ENCODE measurements at places on chromosomes 5 and 9. TPM values are rescaled to one million over a fixed set of nuclear protein-coding genes. Genes with fewer than 3 reads are reported as not detected.
A peak's percentile ranks its signal among the peaks of the same experiment; 100 is the strongest.

- no peak overlapping the region for H3K27ac ChIP-seq
- H3K36me3 ChIP-seq = no peaks in the 10 kb centered on the region
- no peak for DNase-seq
- no peaks in the 10 kb centered on the region for H3K27me3 ChIP-seq
- H3K4me1 ChIP-seq = no peaks in the 10 kb centered on the region
These were observed 32.0 kb upstream of the HMCN2 start for GRCh38 chr9:130233587-130233945.

DNA sequence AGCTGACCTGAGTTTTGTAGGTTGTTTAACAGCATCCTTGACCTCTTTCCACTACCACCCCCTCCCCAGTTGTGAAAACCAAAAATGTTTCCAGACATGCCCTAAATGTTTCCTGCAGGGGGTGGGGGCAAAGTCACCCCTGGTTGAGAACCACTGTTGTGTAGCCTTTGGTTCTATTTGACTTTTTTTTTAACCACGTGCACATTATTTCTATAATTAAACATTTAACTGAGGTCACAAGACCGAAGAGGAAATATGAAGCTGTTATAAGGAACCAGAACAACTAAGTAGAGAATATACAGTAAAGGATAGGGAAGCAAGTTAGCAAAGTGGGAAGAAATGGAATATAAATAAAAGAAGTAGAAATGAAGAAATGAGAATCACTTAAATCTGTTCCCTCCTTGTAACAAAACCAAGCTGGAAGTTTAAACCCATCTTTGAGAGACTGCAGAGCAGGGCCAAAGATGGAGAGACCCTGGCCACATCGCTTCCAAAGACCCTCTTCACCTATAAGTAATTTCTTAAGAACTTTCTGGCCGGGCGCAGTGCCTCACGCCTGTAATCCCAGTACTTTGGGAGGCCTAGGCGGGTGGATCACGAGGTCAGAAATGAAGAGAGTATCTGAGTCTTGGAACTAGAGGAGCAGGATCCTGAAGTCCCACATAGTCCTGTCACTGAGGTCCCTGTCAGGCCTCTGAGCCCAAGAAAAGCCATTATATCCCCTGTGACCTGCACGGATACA lies 14.4 kb downstream of the SIT1 start:
- peaks cover 5% of the 10 kb centered on the region for H3K36me3 ChIP-seq
- H3K4me3 ChIP-seq = no peak overlapping the region
- peaks cover 20% of the 10 kb centered on the region for H3K27me3 ChIP-seq

GRCh38 chr5:23139338-23140171 lies 286.4 kb upstream of the CDH12 start:
- no peaks in the 10 kb centered on the region for H3K36me3 ChIP-seq
- no peak for DNase-seq
- no peak overlapping the region for H3K27ac ChIP-seq

CDC20B gene
- not detected for total RNA-seq

DNA sequence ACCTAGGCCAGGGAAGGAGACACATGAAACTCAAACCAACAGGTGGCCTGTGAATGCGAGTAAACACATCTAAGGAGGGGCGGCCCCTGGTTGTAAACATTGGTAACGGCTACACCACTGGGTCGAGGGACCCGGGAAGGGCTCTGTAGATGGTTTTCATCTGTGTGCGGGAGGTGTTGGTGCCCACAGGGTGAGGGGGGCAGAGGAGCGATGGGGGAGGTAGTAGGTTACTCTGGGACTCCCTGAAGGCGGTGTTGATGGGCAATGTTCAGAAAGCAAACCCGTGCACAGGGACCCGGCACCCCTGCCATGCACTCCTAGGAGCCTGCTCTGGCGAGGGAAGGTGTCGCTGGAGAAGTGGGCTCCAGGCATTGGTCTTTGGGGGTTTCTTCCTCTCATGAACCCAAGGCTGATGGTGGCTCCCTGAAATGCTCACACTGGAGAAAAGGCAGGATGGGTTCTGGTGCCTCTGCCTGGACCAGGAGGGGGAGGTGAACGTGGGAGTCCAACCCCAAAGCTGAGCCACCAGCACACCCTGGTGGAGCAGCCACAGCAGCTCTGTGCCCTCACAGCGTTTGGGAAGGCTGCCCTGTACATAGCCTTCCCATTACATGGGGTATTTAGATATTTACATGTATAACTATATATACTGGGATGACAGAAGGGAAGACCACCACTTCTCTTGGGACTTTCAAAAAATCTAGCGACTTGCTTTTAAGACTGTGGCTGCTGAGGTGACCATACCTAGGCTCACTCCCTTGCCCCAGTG lies 103.2 kb downstream of the ENTREP1 start:
- no peaks in the 10 kb centered on the region for H3K36me3 ChIP-seq
- H3K27me3 ChIP-seq = no peaks in the 10 kb centered on the region
- H3K4me3 ChIP-seq = no peak overlapping the region
- H3K27ac ChIP-seq = no peak overlapping the region

DNA sequence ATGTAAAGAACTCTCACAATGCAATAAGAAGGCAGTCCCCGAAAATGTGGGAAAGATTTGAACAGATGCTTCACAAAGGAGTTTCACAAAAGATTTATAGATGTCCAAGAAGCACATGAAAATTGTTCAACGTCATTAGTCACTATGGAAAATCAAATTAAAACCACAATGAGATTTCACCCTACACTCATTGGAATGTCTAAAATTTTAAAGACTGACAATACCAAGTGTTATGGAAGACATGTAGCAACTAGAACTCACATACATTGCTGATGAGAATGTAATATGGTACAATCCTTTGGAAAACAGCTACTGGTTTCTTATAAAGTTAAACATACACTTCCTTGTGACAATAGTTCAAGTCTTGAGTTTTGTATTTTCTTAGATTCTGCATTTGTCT lies 11.0 kb upstream of the RECK start:
- no peak overlapping the region for H3K4me3 ChIP-seq
- no peaks in the 10 kb centered on the region for H3K36me3 ChIP-seq
- no peaks in the 10 kb centered on the region for H3K4me1 ChIP-seq
- DNase-seq = no peak

DNA sequence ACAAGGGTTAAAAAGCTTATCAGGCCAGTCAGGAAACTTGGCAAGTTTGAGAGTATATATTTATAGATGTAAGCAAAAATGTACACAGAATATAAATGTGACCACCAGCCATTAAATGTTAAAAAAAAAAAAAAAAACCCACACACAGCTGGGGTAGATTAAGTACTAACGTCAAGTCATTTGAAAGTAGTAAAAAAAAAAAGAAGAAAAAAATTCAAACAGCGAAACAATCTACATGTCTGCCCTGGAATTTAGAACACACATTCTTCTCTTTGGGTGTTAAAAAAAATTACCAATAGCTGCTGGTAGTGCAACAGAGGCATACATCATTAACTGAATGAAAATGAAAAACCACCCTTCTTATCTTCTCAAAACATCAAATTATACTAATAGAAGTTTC lies 269.7 kb downstream of the MLLT3 start:
- H3K36me3 ChIP-seq = peaks cover 6% of the 10 kb centered on the region
- peaks cover 12% of the 10 kb centered on the region for H3K4me1 ChIP-seq
- H3K27ac ChIP-seq = no peak overlapping the region
- DNase-seq = no peak

GRCh38 chr5:141757402-141757801 lies 75.4 kb upstream of the ARAP3 start:
- H3K4me3 ChIP-seq = no peak overlapping the region
- peaks cover 20% of the 10 kb centered on the region for H3K4me1 ChIP-seq
- peaks cover 5% of the 10 kb centered on the region for H3K36me3 ChIP-seq
- peaks cover 61% of the 10 kb centered on the region for H3K27me3 ChIP-seq

- peaks cover 24% of the 10 kb centered on the region for H3K4me1 ChIP-seq
- H3K27ac ChIP-seq = peak overlapping the region; percentile 28
- H3K36me3 ChIP-seq = no peaks in the 10 kb centered on the region
- DNase-seq = no peak
- H3K27me3 ChIP-seq = no peaks in the 10 kb centered on the region
These were observed 16.1 kb downstream of the SNX18 start for GRCh38 chr5:54533541-54534190.

DNA sequence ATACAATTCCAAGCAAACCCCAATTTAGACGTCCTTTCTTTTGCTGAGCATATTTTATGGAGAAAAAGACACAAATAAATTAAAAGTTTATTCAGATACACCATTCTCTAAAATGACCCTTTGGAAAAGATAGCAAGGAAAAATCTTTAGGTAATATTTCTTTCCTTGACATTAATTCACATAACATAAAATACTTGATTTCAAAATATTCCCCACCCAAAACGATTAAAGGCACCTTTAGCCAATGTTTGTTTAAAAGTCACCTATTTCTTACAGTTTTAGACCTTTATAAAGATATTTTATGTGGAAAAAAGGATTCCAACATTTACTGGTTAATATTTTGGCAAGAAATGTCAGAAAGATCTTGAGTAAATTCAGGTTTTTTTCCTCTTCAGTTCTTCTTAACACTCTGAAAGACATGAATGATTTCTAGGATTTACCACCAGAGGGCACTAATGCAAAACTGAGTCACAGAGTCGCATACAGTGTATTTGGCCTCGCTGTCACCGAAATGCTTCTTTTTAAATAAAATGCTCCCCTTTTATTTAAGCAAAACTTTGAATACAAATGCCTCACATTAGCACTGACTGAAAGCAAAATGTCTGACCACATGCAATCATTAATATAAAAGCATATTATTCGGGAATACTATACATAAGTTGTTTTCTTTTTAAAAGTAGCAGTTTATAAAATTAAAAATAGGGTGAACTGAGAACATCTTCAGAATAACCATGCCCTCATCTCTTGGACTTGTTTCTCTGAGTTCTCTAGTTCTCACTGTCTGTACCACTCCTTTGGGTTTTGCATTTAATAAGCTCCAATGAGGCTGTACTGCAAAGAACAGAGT lies 122.5 kb downstream of the SLC1A3 start:
- peak; percentile 19 for DNase-seq
- no peak overlapping the region for H3K4me3 ChIP-seq
- H3K27ac ChIP-seq = no peak overlapping the region
- no peaks in the 10 kb centered on the region for H3K36me3 ChIP-seq
- peaks cover 13% of the 10 kb centered on the region for H3K27me3 ChIP-seq
- no peaks in the 10 kb centered on the region for H3K4me1 ChIP-seq

- peaks cover 18% of the 10 kb centered on the region for H3K4me1 ChIP-seq
- H3K27ac ChIP-seq = no peak overlapping the region
- no peak for DNase-seq
- H3K36me3 ChIP-seq = no peaks in the 10 kb centered on the region
These were observed 21.4 kb upstream of the ALDOB start for GRCh38 chr9:101457003-101457402.

ZNF608 gene
- 7.3 TPM for total RNA-seq

CCNO gene
- 12.5 TPM for total RNA-seq

SOHLH1 gene
- not detected for total RNA-seq

GRCh38 chr9:2271426-2271825 lies 256.3 kb downstream of the SMARCA2 start:
- H3K36me3 ChIP-seq = no peaks in the 10 kb centered on the region
- H3K27ac ChIP-seq = no peak overlapping the region
- no peaks in the 10 kb centered on the region for H3K4me1 ChIP-seq
- no peak overlapping the region for H3K4me3 ChIP-seq
- peaks cover 30% of the 10 kb centered on the region for H3K27me3 ChIP-seq
- DNase-seq = no peak

- H3K4me3 ChIP-seq = no peak overlapping the region
- no peaks in the 10 kb centered on the region for H3K36me3 ChIP-seq
- no peak for DNase-seq
These were observed 88.5 kb downstream of the FAM174A start for GRCh38 chr5:100623719-100624118.

DNA sequence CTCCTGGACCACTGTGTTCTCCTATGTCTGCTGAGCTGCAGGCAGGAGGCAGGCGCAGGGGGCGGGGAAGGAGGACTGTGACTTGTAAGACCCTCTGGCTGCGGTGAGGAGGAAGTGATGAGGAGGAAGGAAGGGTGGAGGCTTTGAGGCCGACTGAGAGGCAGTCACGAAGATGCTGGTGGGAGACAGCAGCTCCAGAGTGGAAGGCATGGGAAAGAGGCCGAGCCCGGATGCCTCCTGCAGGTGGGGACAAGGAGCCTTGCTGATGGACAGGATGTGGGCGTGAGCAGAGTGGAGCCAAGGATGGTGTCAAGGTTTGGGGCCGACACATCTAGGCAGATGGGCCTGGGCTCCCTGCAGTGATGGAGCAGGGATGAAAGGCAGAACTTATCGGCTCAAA lies 74.3 kb upstream of the ICE1 start:
- no peak for DNase-seq
- no peaks in the 10 kb centered on the region for H3K36me3 ChIP-seq
- no peaks in the 10 kb centered on the region for H3K27me3 ChIP-seq
- no peaks in the 10 kb centered on the region for H3K4me1 ChIP-seq
- no peak overlapping the region for H3K4me3 ChIP-seq
- H3K27ac ChIP-seq = no peak overlapping the region

- H3K36me3 ChIP-seq = no peaks in the 10 kb centered on the region
- H3K4me3 ChIP-seq = no peak overlapping the region
- H3K27me3 ChIP-seq = peaks cover 75% of the 10 kb centered on the region
- no peak overlapping the region for H3K27ac ChIP-seq
- no peaks in the 10 kb centered on the region for H3K4me1 ChIP-seq
These were observed 443.8 kb downstream of the ZSWIM6 start for GRCh38 chr5:61775901-61776300.

DNA sequence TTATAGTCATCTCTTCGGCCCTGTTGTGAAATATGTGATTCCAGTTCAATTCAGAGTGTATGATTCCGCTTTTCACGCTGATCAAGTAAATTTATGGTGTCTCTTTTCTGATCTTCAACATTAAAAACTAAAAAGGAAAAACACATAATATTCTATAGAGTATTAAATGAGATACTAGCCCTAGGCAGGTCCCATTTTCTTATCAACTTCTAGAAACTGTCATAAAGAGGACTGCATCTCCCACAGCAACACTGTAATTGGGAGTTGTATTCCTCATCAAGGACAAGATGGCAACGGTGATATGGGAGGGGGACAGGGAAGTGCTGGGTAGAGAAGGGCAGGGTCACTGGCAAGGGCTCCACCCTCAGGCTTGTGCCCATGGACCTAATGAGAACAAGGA lies 71.6 kb downstream of the GOLM1 start:
- H3K27me3 ChIP-seq = no peaks in the 10 kb centered on the region
- no peak overlapping the region for H3K27ac ChIP-seq
- H3K4me1 ChIP-seq = no peaks in the 10 kb centered on the region

DNA sequence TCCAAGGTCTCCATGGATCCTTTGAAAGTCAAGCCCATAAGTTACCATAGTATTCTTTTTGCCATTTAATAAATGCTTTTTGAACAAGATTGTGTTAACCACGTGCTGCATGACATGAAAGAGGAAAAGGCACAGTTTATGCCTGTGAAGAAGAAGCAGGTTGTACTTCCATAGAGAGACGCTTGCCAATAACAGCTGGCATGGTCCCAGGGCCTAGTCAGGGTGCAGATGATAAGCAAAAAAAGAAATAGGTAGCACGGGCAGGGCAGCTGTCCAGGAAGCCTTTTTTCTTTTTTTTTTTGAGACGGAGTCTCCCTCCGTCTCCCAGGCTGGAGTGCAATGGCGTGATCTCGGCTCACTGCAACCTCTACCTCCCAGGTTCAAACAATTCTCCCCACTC lies 71.8 kb upstream of the CLINT1 start:
- H3K4me1 ChIP-seq = peaks cover 28% of the 10 kb centered on the region
- no peak for DNase-seq
- H3K4me3 ChIP-seq = no peak overlapping the region
- H3K27ac ChIP-seq = no peak overlapping the region
- peaks cover under 1% of the 10 kb centered on the region for H3K36me3 ChIP-seq
- H3K27me3 ChIP-seq = no peaks in the 10 kb centered on the region

MAPK9 gene
- 63.3 TPM for total RNA-seq
